Stimulated activated CD4-positive, alpha-beta T cell treated with anti-CD3 and anti-CD28 coated beads, Interleukin-2, amount 100 ng/mL, for 24 hours (primary cell): ENCODE measurements at places on chromosomes 1 and 21.
A peak's percentile ranks its signal among the peaks of the same experiment; 100 is the strongest.

DNA sequence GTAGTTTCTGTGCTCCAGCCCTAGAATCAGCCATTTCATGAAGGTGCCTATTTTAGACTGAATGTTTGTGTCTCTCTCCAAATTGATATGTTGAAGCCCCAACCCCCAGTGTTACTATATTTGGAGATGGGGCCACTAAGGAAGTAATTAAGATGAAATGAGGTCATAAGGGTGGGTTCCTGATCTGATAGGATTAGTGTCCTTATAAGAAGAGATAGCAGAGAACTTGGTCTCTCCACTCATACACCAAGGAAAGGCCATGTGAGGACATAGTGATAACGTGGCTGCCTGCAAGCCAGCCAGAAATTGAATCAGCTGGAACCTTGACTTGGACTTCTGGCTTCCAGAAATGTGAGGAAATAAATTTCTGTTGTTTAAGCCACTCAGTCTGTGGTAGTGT is 12.3 kb downstream of the RAVER2 start:
- no peak for DNase-seq

GRCh38 chr1:220813013-220813412 is 26.3 kb downstream of the MTARC1 start:
- DNase-seq = no peak

GRCh38 chr1:231605149-231606100 is 21.2 kb upstream of the DISC1 start:
- DNase-seq = no peak

DNA sequence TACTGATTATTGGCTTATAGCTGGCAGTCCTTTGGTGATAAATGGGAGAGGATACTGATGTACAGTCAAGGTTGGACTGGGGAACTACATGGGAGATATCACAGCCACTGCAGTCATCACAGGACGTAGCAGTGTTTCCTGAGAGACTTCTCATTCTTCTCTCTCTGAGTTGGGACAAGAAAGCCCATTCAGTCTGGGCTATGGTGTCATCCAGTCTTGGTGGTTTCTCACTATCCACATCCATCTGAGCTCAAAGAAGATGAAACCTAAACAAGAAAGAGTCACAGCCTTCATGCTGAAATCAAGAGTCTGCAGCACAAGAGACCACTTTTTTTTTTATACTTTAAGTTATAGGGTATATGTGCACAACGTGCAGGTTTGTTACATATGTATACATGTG is 12.8 kb upstream of the CD53 start:
- no peak for DNase-seq

- DNase-seq = no peak
Observed at GRCh38 chr1:47031059-47031458, 7.6 kb downstream of the CYP4X1 start.

DNA sequence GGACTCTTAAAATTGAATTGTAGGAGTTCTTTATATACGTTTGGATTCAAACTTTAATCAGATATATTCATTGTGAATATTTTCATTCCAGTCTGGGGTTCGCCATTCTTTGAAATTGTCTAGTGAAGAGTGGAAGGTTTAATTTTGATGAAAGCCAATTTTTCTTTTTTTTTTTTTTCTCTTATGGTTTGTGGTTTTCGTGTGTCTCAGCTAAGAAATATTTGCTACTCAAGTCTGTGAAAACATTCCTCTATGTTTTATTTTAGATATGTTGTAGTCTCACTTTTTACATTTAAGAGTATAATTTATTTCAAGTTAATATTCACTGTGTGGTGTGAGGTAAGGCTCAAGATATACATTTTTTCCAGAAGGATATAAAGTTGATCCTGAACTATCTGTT is 220.5 kb downstream of the KCNT2 start:
- DNase-seq = no peak

DNA sequence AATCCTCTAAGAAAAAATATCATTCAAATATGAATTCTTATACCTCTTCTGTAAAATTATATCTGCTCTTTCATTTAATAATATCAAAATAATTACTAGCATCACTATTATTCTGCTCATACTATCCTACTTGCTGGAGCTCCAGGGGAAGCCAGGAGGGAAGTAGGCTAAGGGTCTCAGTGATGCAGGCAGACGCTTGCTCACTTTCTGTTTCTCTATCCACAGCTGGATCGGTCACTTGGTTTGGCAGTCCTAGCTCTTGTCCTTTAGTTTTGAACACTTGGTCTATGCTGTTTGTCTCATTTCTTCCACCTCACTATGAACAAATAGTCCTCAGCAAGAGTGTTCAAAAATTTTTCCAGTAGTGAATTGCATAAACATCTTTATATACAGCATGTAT is 11.3 kb downstream of the CCDC190 start:
- no peak for DNase-seq

- DNase-seq = peak; percentile 38
Observed at GRCh38 chr1:44842862-44843655, at the start of gene PTCH2. TSS of gene PTCH2 (minus strand) at chr1:44843253. CDS start at chr1:44842932, 321 bp downstream.

- no peak for DNase-seq
Observed at GRCh38 chr1:91673613-91674012, 173.0 kb downstream of the CDC7 start.

- peak; percentile 28 for DNase-seq
Observed at GRCh38 chr1:108897865-108898720, 21.3 kb downstream of the GPSM2 start.
